ENCODE measurements at places on chromosomes 6 and 20.

- no peak for DNase-seq
These were observed 1.7 kb downstream of the STXBP5 start for GRCh38 chr6:147205690-147206600.

GRCh38 chr6:41286544-41287346, at the start of gene TREM1:
Gene TREM1 (minus strand): TSS chr6:41286682. CDS start chr6:41286655, 27 bp downstream.
- peak; percentile 27 for DNase-seq

DNA sequence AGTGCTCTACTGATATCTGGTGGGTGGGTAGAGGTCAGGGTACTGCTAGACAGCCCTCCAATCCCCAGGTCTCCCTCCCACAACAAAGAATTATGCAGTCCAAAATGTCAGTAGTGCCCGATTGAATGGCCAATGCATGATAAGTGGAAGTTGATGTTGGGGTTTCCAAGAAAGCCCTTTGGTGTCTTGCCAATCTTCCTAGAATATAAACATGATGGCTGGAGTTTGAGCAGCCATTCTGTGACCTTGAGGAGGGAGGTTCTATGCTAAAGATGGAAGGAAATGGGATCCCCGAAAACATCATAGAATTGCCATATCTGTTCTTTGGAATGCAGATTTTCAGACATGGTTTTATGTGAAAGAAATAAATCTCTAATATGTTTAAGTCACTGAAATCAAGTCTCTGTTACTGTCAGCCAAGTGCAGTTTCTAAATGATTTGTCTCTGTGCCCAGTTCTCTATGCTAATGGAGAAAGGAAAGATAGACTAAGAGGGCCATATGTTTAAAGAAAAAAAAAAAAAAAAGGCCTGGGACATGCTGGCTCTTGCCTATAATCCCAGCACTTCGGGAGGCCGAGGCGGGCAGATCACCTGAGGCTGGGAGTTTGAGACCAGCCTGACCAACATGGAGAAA, 32.8 kb upstream of the PTPN1 start:
- DNase-seq = no peak

DNA sequence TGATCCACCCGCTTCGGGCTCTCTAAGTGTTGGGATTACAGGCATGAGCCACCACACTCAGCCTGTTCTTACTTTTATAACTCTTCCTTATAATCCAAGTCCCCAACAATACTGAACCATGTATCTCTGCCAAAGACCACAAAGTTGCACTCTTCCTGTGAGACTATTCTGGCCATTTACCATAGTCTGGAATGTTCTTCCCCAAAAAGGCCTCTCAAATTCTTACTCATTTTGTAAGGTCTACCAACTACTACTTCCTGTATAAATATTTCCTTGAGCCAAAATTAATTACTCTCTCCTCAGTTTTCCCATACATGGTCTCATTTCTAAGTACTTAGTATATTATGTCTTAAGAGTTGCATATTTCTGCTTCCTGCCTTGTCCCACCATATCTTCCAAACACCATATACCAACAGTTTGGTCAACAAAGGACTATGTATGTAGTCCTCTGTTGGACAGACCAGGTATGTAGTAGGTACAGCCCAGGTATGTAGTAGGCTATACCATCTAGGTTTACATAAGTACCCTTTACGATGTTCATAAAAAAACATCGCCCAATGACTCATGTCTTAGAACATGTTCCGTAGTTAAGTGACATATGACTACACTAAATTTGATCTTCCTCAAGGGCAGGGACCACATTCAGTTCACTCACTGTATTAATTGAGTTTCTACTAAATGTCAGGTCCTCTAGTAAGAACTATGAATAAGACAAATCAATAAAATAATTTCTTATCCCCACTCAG, 22.0 kb downstream of the RANBP9 start:
- no peak for DNase-seq

DNA sequence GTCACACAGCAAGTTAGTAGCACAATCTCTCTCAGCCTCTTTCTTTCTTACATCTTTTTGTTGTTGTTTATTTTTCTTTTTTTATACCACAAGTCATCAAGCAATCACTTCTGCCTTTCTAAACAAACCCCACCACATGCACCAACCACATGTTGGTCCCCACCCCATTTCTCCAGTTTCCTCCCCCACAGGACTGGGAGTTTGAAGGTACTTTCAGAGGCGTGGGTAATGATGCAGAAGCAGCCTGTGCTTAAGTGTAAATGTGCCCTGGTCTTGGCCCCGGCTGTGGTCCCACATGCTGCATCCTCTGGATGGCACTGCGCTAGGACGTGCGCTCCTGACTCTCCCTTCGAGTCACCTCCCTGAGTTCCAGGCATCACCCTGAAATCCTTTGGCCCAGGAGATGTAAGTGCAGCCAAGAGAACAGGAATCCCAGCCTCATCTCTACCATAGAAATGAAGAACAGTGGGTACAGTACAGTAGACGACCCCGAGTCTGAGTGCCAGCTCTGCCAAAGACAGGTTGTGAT, 5.7 kb downstream of the HCK start:
- no peak for DNase-seq

DNA sequence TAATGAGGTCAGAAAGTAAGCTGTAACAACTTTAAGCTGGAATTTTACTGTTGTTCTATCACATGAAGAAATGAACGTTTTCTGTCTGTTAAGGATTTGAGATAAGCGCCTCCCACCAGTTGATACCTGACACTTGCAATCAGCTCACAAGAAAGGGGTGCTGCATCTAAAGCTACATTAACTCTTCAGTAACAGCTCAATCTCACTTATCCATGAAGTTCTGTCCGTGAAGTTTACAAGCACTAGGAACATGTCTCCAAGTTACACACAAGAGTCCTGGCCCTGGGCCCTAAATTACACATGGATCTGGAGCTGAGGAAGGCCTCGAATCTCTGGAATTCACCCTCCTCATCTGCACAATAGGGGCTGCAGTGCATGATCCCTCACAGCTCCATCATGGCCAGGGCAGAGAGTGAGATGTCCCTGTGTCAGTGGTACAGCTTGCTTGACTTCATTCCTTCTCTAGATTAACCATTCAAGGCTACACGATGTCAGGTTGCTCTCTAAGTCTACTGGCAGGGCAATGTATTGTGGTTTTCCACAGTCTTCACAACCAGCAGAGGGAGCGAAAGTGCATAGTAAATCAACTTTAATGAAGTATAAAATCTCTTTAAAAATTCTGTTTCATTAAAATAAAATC, 182.4 kb upstream of the MCHR2 start:
- DNase-seq = no peak

DNA sequence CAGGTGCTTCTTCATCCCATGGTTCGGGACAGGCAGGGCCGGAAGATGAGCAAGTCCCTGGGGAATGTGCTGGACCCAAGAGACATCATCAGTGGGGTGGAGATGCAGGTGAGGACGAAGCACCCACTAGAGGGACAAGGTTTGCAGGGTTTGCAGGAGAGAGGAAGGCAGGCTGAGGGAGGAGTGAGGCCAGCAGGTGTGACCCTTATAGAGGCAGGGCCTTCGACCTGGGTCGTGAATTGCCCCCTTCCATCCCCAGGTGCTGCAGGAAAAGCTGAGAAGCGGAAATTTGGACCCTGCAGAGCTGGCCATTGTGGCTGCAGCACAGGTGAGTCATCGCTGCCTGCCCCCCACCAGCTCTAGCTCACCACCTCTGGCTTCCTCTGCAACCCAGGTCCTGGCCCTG, 8.4 kb downstream of the VARS2 start:
- DNase-seq = no peak

DNA sequence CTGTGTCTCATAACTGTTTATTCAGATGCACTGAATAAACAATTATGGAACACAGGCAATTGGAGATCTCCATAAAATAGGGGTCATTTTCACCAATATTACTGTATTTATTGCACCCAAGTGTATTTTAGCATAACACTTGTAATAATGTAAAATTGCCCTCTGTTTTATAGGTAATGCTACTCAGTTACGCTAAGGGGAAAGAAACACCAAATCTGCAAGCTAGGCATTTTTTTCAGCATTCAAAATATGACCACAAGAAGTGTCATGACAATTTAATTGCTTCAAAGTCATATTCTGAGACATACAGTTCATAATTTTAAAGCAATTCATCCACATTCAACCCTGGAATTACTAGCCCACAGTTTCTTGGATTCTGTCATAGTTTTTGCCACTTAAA, 643.2 kb upstream of the NOX3 start:
- DNase-seq = no peak

GRCh38 chr20:38061109-38061508, 27.6 kb downstream of the RPRD1B start:
- no peak for DNase-seq

- DNase-seq = no peak
These were observed 334.5 kb upstream of the NT5E start for GRCh38 chr6:85115376-85115775.

DNA sequence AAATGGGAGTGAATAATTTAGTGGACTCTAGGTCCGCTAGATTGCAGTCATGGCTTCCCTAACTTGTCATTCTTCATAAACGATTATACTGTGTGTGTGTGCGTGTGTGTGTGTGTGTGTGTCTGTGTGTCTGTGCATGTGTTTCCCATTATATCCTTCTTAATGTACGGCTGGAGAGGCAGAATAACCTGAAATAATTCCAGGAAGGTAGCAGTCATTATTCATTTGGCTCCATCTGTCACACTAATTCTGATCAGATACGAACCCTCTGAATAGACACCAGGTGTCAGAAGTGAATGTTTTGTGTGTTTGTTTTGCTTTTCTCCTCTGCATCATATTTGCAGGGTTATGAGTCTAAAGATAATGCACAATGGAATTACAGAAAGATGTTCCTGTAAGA, 372.9 kb downstream of the DOK5 start:
- no peak for DNase-seq

GRCh38 chr6:67210450-67210849, 1424.6 kb upstream of the ADGRB3 start:
- DNase-seq = no peak

GRCh38 chr6:112243861-112244827, 10.2 kb downstream of the LAMA4 start:
- DNase-seq = no peak

- no peak for DNase-seq
These were observed 21.7 kb upstream of the TBC1D20 start for GRCh38 chr20:483815-484644.

- DNase-seq = no peak
These were observed 455.9 kb upstream of the MARCKS start for GRCh38 chr6:113401231-113401630.

GRCh38 chr6:167676000-167676665, 150.6 kb upstream of the AFDN start:
- DNase-seq = no peak

GRCh38 chr6:21628160-21628559, 34.6 kb downstream of the SOX4 start:
- no peak for DNase-seq

- no peak for DNase-seq
These were observed 22.1 kb upstream of the ARHGAP18 start for GRCh38 chr6:129732034-129732433.

GRCh38 chr6:22149096-22149495, 147.7 kb downstream of the PRL start:
- DNase-seq = no peak

GRCh38 chr20:57346477-57346876, 4.6 kb upstream of the RAE1 start:
- DNase-seq = peak; percentile 68

All from GM04503 (cell line).